ENCODE measurements at places on chromosomes 6 and 20.

DNA sequence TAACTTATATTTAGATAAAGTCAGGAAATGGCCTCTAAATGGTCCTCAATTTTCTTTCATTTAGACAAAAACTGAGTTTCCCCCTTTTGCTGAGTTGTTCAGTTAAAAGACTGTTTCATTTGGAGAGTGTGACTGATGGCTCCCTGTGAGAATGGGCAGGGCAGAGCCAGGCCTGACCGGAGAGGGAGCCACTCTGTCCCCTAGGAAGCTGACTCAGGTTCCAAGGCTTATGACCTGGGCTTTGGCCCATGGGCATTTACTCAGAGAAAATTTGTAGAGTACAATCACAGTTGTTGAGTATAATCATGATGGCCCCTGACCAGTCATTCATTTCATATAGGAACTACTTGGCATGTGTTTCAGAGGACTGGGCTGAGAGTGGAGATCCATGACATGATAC lies 37.0 kb upstream of the AIG1 start:
- no peak for DNase-seq

GRCh38 chr6:68238097-68238601 lies 396.9 kb upstream of the ADGRB3 start:
- DNase-seq, result no peak

- no peak for DNase-seq
These were observed 28.0 kb upstream of the PHACTR3 start for GRCh38 chr20:59576216-59576953.

DNA sequence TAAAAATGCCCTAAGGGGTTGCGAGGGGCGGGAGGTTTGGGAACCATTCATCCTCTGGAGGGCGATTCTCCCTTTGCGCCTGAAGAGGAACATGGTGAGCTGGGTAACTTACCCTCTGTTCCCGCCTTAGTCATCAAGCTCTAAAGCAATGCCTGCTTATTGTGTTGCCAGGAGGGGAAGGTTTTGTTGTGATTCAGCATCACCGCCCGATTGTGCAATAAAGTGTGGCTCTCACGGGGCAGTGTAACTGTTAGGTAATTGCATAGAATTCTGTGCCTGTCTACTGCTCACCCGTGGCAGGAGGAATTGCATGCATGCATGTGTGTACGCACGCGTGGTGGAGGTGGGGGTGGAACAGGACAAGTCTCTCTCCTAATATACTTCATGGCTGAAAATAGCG lies 95.5 kb upstream of the AGPAT4 start:
- DNase-seq, result no peak

DNA sequence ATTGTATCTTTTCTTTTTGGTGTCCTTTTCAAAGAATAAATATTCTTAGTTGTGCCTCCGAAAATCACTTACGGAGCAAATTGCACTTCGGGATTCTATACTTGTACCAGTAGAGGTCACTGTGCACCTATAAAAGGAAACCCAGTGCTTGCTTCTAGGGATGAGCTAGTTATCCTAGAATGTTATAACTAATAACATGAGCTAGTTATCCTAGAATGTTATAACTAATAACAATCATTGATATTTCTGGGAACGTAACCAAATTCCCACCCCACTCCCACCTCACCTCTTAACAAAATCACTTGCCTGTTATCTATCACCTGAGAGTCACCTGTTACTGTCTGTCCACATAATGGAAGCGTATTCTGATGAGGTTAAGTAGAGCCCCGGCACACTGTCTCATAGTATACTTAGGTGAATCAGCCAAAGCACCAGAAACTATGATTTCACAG lies 126.9 kb upstream of the TIAM2 start:
- no peak for DNase-seq

- DNase-seq, result no peak
These were observed 16.9 kb downstream of the SEC23B start for GRCh38 chr20:18524646-18525045.

DNA sequence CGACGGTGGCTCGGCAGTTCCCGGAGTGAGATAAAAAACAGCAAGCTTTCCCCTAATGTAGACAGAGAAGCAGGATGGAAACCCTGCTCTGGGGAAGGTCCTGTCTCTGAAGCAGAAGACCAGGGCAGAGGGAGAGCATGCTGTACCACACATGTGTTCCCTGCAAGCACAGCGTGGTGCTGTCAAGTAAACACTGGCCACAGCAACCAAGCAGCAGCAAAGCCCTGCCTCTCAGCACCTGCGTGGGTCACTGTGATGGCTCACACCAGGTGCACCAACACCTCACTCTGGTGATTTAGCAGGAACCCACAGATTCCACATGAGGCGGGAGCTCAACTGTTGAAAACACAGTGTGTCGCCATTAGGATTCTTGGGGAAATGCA lies 65.2 kb upstream of the TXNDC5 start:
- DNase-seq, result no peak

GRCh38 chr6:80566361-80566760 lies 459.9 kb downstream of the BCKDHB start:
- no peak for DNase-seq
